Stimulated activated CD4-positive, alpha-beta T cell treated with anti-CD3 and anti-CD28 coated beads, Interleukin-1b, Interleukin-23, amount 100 ng/mL, for 4 hours (primary cell): ENCODE measurements at places on chromosomes 6 and 20.

DNA sequence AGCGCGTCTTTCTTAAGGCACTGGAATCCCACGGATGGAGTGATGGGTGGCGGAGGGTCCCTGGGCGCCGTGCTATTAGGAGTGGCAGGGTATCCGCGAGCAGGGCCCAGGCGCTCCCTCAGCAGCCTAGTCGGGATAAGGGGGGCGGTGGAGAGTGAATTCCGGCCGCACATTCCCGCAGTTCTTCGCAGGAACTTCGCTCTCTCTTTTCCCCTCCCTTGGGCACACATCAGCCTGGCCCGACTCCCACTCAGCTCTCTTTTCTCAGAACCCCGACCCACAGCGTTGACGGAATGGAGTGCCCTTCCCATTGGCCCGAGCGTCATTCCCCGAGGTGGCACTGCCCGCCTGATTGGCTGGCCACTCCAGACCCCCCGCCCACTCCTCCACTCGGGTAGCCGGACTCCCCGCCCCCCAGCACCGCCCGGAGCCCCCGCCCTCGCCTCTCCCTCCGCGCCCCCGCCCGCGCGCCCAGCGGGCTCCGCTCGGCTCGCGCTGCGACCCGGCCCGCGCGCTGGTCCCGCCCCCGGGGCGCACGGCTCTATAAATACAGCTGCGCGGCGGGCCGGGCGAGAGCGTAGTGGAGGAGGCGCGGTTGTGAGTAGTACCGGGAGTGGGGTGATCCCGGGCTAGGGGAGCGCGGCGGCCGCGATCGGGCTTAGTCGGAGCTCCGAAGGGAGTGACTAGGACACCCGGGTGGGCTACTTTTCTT lies at the start of gene ID4:
Gene ID4 (plus strand): TSS at position 572 of the 712 bp plus-strand sequence. CDS start 385 bp downstream, outside the sequence.
- DNase-seq = no peak

DNA sequence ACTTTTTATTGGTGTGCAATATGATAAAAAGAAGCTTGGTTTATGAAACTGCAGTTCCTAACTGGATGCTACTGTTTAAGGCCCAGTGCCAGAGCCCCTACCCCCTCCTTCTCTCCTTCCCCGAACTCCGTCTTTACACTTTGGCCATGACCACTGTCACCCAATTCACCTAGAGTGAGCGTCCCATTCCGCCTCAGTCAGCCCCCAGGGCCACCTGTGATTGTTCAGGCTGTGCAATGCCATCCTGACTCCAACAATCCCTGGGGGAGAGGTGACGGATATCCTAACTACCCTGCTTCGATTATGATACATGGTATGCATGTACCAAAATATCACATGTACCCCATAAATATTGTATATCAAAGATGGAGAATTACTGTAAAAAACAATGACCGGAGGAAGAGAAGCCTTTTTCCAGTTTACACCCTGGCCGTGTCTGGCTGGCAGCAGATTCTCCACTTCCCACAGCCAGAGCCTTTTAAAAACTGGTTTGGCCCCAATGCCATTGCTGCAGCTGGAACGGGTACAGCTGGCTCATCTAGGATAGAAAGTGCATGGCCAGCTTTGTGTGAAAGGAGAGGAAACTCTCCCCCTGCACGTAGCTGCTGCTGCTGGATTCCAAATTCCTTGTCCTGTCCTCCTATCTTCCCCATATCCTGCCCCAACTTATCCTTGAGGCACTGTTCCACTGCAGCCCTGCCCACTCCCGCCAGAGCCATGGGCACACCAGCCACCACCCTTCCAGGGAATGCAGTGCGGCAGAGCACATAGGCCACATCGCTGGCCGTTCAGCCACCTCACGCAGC lies 99.7 kb downstream of the JPH2 start:
- DNase-seq = no peak

- DNase-seq = no peak
Measured at GRCh38 chr6:3900744-3901336, 51.7 kb downstream of the FAM50B start.

GRCh38 chr20:44772636-44773035 lies 27.0 kb downstream of the KCNK15 start:
- DNase-seq = no peak

- DNase-seq = no peak
Measured at GRCh38 chr20:57647006-57647932, 27.0 kb upstream of the ZBP1 start.

GRCh38 chr6:113755449-113756289 lies 101.5 kb upstream of the MARCKS start:
- DNase-seq = no peak

DNA sequence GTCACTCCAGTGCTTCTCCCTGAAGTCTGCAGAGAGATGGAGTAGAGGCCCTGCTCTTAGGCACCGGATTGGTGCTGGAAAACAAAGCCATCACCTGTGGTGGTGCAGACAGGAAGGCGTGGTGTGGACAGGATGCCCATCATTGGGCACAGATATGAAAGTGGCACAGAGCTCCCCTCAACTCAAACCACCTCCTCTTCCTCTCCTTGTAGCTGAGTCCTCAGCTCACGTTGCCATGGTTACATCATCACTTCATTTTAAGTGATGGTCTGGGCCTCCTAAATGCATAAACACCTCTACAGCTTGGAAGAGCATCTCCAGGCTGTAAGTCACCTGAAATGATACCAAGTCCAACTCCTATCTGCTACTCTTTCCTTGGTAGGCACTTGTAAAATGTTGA lies 8.0 kb upstream of the RTF2 start:
- no peak for DNase-seq

DNA sequence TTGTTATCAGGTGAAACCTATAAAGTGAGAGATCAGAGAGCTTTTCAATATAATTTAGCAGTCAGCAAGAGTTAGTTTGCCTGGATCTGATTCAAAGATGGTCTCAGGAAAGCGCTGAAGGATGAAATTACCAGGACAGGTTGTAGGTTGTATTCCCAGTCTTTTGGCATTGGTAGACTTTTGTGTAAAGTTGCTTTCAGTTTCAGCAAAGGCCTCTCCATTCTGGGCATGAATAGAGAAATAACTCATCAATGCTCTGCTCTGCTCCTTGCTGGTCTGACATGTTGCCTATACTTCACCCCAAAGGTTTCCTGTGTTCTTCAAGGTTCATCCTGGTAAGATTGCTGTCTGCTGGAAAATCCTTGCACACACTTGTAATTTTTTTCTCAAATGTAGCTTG lies 714.8 kb downstream of the EPM2A start:
- DNase-seq = no peak

DNA sequence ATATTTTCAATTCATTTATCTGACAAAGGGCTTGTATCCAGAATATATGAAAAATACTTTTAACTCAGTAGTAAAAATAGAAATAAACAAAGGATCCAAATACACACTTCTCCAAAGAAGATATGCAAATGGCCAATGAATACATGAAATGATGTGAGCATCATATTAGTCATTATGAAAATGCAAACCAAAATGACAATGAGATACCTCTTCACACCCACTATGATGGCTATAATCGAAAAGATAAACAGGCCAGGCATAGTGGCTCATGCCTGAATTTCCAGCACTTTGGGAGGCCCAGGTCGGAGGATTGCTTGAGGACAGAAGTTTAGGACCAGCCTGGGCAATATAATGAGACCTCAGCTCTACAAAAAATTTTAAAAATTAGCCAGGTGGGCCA lies 33.8 kb upstream of the SMAP1 start:
- DNase-seq = no peak

DNA sequence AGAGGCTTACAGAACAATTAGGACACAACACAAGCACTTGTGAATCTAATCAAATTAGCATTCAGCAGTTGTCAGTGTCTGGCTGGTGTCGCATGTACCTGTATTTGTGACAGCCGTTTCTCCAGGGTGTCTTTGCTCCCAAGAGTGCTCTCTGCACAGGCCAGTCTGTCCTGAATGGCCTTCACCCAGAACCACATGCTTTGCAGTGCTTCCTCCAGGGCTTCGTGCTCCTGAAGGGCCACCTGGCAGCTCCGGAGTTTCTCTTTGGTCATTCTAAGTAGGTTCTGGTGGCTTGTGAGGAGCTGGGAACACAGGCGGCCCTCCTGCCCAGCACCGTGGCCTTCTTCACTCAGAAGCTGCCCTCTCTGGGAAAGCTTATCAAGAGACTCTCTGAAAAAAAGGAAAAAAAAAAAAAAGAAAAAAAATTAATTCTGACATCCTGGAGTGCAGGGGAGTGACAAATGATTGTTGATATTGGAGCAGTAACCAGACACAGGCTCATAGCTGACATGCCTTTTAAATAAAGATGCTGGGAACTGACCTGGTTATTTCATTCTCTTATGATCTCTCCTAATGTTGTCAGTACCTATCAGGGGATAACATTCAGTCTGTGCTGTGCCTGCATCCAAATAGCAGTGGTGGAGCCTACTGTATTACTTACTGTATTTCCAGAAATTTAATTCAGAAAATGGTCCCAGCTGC lies 245.8 kb downstream of the SYNE1 start:
- DNase-seq = no peak

GRCh38 chr6:31740397-31741223 lies 805 bp downstream of the MSH5 start:
- DNase-seq = no peak

- no peak for DNase-seq
Measured at GRCh38 chr6:96059586-96059985, 43.8 kb downstream of the FUT9 start.

GRCh38 chr6:77037439-77037838 lies 425.9 kb downstream of the HTR1B start:
- no peak for DNase-seq

- no peak for DNase-seq
Measured at GRCh38 chr6:80594461-80594860, 488.0 kb downstream of the BCKDHB start.

DNA sequence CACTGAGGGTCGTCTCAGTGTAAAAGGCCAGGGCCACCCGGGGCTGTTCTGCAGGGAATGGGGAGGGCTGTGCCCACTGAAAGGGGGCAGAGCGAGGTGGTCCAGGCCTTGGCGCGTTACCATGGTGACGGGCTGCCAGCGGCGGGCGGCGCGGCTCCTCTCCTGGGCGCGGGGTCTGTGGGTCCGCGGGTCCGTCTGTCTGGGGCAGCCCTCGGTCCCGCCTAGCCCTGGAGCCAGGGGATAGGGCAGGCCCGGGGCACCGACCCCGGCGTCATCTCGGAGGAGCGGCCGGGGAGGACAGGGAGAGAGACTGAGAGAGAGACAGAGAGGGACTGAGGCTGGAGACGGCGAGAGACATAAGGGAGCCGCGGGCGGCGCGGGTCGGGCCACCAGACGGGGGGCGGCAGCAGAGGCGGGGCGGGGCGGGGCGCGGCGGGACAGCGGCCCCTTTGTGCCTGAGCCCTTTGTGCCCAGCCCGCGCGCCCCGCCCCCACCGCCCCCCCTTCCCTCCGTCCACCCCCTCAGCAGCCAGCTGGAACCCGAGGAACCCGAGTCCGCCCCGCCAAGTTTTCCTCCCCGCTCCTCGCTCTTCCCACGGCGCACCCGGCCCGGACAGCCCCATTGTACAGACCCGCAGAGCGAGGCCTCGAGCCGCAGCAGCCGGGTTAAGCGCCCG lies at the start of gene KIAA1755:
Gene KIAA1755 (minus strand): TSS at position 358 of the 676 bp plus-strand sequence. CDS start 235 bp downstream, at position 123.
- no peak for DNase-seq

GRCh38 chr6:161481786-161482516 lies 208.1 kb upstream of the AGPAT4 start:
- no peak for DNase-seq

DNA sequence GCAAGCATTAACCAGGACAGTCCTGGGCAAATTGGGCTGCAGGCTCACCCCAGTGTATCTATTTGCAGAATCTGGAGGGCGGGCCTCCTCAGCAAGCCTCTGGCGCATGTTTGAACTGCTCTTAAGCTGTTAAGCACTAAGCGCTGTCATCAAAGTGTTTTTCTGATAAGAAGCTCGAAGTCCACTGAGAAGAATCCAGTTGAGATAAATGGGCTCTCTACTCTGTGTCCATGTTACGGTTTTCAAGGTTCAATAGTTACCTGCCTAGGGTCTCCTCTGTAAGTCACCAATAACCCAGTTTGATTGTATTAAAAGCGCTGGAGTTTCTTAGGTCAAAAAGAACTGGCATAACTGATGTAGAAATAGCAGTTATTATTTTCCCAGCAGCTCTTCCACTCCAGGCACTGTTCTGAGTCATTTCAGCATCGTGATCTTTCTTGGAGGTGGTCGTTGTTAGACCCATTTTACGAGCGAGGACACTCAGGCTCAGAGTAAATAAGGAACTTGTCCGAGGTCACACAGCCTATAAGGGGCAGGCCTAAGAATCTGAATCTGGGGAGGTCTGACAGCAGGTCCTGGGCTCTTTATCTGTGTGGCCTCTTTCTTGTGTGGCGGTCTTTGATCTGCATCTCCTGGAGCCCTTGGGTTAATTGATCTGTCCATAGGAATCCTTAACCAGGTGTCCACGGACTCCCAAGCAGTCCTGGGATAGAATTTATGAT lies 207.4 kb upstream of the ZNF217 start:
- no peak for DNase-seq
